Stimulated activated CD4-positive, alpha-beta T cell treated with anti-CD3 and anti-CD28 coated beads, Interleukin-2, amount 100 ng/mL, for 4 hours (primary cell): ENCODE measurements at places on chromosomes 12 and 14.

DNA sequence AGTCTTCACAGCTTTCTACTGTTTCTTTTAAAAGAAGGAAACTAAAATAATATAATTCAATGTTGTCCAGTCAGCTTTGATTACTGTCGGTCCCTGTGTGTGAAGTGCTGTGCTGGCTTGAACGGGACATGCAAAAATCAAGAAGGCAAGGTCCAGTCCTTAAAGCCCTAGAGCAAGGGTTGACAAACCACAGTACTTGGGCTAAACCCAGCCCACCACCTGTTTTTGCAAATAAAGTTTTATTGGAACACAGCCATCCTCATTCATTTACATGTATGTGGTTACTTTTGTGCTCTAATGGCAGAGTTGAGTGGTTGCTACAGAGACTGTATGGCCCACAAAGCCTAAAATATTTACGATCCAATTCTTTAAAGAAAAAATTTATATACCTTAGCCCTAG is 41.2 kb upstream of the TCL1B start:
- DNase-seq: no peak

DNA sequence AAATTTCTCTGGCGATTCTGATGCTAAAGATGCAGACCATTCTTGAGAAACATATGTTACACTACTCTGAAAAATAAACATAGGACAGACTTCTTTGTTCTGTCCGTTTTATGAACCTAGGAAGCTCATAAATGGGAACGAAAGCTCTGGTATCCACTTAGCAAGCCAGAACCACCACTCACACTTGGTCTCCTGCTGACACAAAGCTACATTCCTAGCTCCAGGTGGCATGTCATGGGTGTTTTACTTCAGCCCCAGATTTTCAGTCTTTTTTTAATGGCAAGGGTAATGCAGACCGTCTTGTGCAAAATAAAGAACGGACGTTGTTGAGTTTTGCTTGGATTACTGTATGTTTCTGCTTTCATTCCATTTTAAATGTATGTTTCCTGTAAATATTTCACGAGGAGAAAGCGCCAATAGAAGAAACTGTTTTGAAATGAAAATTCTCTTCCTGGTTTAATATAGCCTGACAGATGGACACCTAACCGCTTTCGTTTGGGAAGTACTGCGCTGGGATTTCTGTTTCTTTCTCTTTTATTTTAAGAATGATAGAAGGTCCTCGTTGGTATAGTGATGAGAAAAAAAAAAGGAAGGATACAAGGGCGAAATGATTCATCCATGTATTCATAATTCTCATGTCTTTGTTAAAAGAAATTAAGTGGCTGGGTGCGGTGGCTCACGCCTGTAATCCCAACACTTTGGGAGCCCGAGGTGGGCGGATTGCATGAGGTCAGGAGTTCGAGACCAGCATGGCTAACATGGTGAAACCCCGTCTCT is 871 bp upstream of the COQ5 start:
- no peak for DNase-seq

- DNase-seq: peak; percentile 45
Observed at GRCh38 chr14:49977126-49977841, 84.4 kb downstream of the ARF6 start.

- DNase-seq: no peak
Observed at GRCh38 chr12:7351177-7351576, 47.3 kb downstream of the ACSM4 start.

DNA sequence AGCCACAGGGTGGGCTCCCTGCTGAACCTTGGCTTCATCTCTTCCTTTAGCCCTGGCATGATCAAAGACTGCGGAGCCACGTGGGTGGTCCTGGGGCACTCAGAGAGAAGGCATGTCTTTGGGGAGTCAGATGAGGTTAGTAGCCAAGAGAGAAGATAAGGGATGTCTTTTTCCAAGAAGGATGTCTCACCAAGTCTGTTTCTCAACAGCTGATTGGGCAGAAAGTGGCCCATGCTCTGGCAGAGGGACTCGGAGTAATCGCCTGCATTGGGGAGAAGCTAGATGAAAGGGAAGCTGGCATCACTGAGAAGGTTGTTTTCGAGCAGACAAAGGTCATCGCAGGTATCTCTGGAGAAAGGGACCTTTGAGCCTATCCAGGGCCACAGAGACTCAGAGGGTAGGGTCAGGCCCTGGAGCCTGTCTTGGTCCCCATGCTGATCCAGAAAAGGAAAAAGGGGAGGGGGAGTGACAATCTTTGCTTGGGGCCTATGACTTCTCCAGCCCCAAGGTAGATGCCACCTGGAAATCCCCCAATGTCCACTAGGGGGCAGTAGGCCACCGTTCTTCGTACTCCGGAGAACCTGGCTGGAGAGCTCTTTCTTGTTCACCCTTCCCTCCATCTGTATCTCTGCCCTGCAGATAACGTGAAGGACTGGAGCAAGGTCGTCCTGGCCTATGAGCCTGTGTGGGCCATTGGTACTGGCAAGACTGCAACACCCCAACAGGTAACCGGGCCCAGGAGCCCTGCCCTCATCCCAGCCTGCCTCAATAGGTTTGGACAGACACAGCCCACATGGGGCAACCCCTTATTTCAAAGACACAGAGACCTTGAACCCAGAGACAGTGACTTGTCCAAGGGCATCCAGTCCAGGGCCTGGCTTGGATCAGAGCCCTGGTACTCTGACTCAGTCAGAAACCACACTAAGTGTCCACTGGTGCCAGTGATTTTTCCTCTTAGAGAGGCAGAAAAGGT is 2.0 kb downstream of the TPI1 start:
- DNase-seq: peak; percentile 78

DNA sequence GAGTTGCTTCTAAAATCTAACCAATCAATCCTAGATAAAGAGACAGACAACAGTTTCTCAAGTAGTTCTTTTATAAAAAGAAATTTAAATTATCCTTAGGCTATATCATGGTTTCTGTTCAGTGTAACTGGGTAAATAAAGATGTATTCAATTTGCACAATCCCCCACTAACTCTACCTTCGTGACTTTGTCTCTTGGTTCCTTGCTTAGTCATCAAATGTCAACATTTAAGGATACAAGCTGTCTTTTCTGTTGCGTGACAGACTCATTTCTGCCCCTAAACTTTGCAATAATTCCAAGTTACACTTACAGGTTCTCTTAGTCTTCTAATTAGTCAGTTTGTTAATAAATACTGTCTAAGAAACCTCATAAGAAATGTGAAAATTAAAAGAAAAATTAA is 50.6 kb downstream of the SCAF11 start:
- no peak for DNase-seq

- no peak for DNase-seq
Observed at GRCh38 chr12:63955831-63956666, 111.5 kb downstream of the SRGAP1 start.

DNA sequence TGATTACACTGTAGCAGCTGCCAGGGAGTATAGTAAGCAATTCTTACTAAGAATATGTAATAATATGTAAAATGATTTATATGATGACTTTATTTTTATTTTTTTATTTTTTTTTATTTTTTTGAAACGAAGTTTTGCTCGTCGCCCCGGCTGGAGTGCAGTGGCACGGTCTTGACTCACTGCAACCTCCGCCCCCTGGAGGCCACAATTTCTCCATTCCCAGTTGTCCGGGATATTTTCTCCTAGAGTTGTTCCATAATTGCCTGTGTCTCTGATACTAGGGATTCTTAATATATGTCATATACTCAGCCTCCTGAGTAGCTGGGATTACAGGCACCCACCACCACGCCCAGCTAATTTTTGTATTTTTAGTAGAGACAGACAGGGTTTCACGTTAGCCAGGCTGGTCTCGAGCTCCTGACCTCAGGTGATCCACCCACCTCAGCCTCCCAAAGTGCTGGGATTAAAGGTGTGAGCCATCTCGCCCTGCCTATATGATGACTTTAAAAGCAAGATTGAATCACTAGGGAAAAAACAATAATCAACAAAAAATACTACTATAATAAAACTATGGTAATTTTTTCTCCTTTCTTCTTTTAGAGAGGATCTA is 12.2 kb upstream of the ITPR2 start:
- no peak for DNase-seq

DNA sequence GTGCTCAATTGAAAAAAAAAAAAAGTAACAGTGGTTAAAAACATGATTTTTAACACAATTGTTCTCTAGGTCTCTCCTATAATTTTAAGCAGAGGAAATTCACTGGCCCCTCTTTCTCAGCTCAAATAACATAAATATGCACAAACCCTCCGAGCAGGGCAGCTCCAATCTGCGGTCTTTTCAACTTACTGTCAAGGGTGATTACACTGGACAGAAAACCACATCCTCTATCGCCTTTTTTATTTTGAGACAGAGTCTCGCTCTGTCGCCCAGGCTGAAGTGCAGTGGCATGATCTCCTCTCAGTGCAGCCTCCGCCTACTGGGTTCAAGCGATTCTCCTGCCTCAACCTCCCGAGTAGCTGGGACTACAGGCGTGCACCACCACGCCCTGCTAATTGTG is 16.5 kb upstream of the GABARAPL1 start:
- DNase-seq: no peak

DNA sequence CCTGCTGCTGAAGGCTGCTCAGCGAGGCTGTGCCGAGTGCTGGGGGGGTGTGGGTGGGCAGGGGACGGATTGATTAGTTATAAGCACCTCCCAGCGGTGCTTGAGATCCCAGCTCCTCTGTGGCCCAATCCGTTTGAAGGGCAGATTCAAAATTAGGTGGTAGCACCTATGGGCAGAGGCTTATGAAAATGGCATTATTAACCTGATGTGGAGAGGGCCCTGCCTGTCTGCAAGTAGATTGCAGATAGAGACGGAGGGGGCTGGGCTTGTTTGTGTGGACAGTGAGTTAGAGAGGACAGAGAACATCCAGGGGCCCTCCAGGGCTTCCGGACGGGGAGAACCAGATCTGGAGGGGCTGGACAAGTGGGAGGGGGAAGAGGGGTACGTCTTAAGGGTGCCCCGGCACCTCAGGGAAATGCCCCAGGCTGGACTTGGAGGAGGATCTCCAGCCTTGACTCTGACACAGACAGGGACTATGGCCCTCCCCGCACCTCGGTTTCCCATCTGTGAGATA is at the start of gene RTL1:
TSS of gene RTL1 (minus strand) at position 51 of the 514 bp plus-strand sequence. CDS start 18,934 bp downstream, outside the sequence.
- DNase-seq: no peak

- no peak for DNase-seq
Observed at GRCh38 chr12:30928356-30929244, 2.1 kb downstream of the TSPAN11 start.

- no peak for DNase-seq
Observed at GRCh38 chr14:79842270-79842669, 369.0 kb downstream of the DIO2 start.

DNA sequence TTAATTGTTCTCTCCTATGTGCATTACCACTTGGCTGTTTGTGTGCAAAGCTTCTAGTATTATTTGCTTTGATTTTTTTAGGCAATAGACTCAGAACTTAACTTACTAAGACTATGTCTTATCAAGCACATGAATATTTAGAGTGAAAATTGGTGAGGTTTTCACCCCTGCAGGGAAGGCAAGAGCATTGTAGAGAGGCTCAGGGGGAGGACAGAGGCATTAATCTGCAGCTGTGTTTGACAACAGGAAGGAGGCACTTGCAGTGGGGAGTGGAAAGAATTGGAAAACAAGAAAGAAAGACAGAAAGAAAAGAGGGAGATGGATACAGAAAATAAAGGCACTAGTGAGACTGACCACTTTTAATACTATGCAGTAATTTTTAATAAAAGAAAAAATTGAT is 431.6 kb downstream of the PDZRN4 start:
- no peak for DNase-seq

DNA sequence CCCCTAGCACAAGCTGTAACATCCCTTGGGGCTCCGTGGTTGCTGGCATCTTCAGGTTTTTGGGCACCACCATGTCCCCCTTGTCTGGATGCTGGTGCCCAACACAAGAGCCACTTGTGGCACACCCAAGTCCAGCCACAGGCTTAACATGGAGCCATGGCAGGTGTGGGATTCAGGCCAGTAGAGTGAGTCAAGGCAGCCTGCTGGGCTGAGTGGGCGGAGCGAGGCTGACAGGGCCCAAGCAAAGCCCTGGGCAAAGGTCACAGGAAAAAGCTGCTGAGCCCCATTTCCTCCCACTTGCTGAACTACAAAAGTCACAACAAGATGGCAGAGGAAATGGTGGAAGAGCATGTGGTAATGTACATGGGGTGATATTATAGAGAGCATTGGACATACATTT is 950.7 kb upstream of the FLRT2 start:
- no peak for DNase-seq

DNA sequence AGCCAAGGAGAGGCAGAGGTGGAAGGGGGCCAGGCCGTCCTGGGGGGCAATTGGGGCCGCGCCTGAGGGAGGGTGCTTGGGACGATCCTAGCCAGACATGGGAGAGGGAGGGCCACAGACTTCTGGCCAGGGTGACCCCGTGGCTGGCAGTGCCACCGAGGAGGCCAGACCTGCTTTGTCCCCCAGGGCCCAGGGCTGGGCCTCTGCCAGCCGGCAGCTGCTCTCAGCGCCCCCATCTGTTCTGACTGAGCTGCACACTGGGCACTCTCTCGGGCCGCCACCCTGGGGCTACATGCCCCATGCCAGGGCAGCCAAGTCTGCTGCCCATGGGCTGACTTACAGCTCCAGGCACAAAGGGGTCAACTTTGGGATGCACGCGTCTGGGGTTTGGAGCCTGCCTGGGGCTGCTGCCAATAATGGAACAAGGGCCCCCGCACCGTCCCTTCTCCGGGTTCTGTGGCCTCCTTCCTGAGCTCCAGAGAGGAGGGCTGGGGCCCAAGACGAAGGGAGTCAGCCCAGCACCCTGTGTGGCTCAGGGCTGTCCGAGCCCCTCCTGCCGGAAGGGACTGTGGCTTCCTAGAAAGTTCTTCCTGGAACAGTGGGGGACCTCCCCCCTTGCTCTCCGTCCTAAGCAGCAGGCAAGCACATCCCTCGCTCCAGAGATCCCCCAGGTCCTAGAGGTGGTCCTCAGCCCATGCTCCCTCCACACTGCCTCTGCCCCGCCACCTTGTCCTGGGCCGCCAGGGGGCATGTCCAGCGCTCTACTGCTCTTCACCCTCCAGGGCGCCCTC is 1.1 kb downstream of the ADSS1 start:
- no peak for DNase-seq
